Pancreas (tissue), 10 donors: ENCODE measurements at places on chromosomes 11 and 22. TPM values are rescaled to one million over a fixed set of nuclear protein-coding genes. Genes with fewer than 3 reads are reported as not detected.

DNA sequence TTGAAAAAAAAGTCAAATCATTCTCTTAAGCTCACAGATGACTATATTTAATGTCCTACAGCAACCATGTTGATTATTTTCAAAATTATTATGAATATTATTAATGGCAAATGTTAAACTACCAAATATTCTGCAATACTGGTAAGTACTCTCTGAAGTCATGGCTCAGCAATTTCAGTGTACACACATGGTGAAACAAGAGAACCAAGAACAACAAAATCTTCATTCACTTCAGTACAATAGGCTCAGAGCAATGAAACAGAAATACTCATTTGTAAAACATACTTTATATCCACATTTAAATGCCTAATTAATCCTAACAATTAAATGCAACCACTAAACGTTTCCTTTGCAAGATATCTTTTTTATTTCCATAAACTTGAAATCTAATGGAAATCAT is 347.2 kb downstream of the TTC28 start:
- no peak for DNase-seq
- no peak overlapping the region for H3K4me3 ChIP-seq
- H3K27ac ChIP-seq: no peak overlapping the region
- H3K4me1 ChIP-seq: no peaks in the 10 kb centered on the region
- no peaks in the 10 kb centered on the region for H3K36me3 ChIP-seq

GRCh38 chr22:46674906-46675305 is 54.7 kb downstream of the GRAMD4 start:
- no peaks in the 10 kb centered on the region for H3K27me3 ChIP-seq
- H3K27ac ChIP-seq: no peak overlapping the region
- no peak for DNase-seq
- H3K36me3 ChIP-seq: peaks cover 13% of the 10 kb centered on the region

DNA sequence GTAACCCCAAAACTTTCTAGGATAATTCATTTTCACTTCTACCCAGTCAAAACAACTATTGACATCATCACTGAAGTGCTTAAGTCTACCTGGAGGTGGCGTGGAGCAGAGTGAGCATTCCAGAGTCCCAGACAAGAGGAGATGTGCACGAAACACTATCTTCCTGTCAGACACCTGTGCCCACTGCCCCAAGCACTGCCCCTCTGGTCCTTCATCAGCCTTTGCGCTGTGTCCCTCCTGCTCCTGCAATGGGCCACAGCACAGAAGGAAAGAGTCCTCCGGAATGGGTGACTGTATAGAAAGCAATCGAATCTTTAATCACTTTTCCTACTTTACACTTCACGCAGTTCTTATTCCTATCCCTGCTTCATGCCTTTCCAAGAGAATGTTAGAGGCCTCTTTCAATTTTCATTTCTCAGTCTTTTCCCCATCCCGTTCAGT is 512 bp upstream of the GRIA4 start:
- no peak overlapping the region for H3K27ac ChIP-seq
- H3K36me3 ChIP-seq: no peaks in the 10 kb centered on the region
- H3K27me3 ChIP-seq: peaks cover 3% of the 10 kb centered on the region
- peak overlapping the region; percentile 38 for H3K4me3 ChIP-seq
- no peaks in the 10 kb centered on the region for H3K4me1 ChIP-seq

DNA sequence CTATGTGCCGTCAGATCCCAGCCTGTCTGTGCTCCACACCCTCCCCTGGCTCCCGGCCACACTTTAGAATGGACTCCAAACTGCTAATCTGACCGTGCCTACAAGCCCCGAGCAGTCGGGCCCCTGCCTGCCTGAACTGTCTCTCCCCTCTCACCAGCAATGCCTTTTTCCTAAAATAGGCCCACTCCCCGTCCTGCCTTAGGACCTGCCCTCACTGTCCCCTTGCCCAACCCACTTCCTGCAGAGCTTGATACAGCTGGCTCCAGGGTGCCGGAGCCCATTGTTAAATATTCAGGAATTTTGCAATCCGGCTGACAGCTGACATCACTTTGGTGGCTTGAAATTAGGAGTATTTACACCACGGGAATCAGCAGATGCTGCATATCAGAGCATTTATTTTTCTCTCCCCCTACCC is 21.4 kb downstream of the MN1 start:
- H3K27me3 ChIP-seq: no peaks in the 10 kb centered on the region
- H3K36me3 ChIP-seq: no peaks in the 10 kb centered on the region
- H3K27ac ChIP-seq: no peak overlapping the region
- H3K4me3 ChIP-seq: no peak overlapping the region
- no peaks in the 10 kb centered on the region for H3K4me1 ChIP-seq

DNA sequence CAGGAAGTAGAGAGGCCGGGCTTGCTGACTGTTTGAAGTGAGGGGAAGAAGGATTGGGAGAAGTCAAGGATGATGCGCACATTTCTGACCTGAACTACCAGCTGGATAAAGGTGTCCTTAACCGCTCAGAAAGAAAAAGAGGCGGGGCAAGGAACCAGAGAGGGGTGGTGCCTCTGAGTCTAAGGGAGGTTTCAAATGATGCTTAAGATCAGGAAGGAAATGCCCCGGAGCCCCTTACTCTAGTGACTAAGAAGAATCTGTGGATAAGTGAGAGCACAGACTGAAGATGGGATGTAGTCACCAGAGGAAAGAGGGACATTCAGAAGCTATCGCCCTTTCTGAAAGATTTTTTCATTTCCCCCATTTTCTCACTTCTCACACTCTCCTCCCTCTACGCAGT is 12.7 kb downstream of the DCHS1 start:
- H3K4me3 ChIP-seq: no peak overlapping the region
- no peaks in the 10 kb centered on the region for H3K36me3 ChIP-seq
- DNase-seq: no peak

- H3K27me3 ChIP-seq: no peaks in the 10 kb centered on the region
- H3K27ac ChIP-seq: no peak overlapping the region
- no peak overlapping the region for H3K4me3 ChIP-seq
- no peaks in the 10 kb centered on the region for H3K36me3 ChIP-seq
These were observed 318.7 kb downstream of the BUD13 start for GRCh38 chr11:116454020-116454645.

DNA sequence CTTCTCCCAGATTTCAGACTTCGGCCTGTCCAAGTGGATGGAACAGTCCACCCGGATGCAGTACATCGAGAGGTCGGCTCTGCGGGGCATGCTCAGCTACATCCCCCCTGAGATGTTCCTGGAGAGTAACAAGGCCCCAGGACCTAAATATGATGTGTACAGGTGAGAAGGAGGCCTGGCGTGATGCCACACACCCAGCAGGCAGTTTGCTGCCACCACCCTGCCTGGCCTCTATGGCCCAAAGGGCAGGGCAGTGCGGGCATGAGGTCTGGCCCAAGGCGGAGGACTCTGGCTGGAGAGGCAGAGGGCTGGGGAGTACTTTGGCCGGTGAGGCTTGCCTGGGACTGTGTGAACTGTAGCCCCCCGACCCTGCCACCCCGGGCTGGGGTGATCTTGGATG is 7.3 kb downstream of the ANKK1 start:
- H3K36me3 ChIP-seq: no peaks in the 10 kb centered on the region
- H3K4me1 ChIP-seq: no peaks in the 10 kb centered on the region
- H3K27ac ChIP-seq: no peak overlapping the region
- no peak overlapping the region for H3K4me3 ChIP-seq
- no peaks in the 10 kb centered on the region for H3K27me3 ChIP-seq

- no peaks in the 10 kb centered on the region for H3K27me3 ChIP-seq
- H3K27ac ChIP-seq: no peak overlapping the region
- H3K4me1 ChIP-seq: no peaks in the 10 kb centered on the region
- H3K4me3 ChIP-seq: no peak overlapping the region
- H3K36me3 ChIP-seq: no peaks in the 10 kb centered on the region
These were observed 6.1 kb upstream of the P2RY6 start for GRCh38 chr11:73265853-73266645.

DNA sequence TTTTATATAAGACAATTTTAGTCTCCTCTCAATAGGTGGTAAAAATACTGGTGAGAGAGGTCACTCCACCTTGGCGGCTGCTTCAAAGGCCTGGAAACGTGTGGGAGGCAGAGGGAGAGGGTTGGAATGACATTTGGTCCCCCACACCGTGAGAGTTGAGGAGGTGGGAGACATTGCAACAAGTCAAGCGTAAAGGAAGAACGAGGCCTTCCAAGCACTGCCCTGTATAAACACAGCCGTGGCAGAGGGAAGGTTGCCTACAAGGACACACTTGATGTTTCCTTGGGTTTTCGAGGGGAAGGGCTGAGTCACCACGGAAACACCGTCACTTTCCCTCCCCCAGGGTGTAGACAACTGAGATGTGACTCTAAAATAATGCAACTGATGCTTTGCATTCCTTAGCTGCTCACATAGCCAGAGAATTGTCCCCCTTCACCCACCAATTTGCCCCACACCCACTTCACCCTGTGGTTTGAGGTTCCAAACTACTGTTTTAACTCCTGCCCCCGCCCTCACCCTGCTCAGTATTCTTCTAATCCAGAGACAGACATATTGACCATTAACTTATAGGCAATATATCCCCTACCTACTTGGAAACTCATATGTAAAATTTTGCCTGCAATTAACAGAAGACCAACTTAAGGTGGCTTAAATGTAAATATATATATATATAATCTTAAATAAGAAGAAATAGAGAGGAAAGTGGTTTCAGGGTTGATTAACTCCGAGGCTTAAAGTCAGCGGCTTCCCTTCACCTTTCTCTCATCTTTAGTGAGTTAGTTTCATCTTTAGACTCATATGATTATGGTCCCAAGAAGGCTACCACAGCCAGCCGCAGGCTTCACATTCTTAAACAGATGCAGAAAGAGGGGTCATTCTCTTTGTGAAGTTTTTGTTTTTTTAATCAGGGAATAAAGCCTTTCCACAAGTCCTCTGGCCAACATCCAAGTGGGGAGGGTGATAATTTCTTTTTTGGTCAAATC is 54.1 kb upstream of the BDNF start:
- H3K4me1 ChIP-seq: no peaks in the 10 kb centered on the region
- no peaks in the 10 kb centered on the region for H3K36me3 ChIP-seq
- DNase-seq: no peak
- H3K4me3 ChIP-seq: no peak overlapping the region
- no peak overlapping the region for H3K27ac ChIP-seq
- H3K27me3 ChIP-seq: no peaks in the 10 kb centered on the region

GRCh38 chr11:47672283-47672730 is 29.9 kb upstream of the MTCH2 start:
- no peaks in the 10 kb centered on the region for H3K27me3 ChIP-seq
- DNase-seq: no peak
- no peaks in the 10 kb centered on the region for H3K4me1 ChIP-seq
- H3K4me3 ChIP-seq: no peak overlapping the region
- H3K27ac ChIP-seq: no peak overlapping the region

E2F8 gene
- total RNA-seq: 0.44 TPM

SMC1B gene
- not detected for total RNA-seq
